ENCODE measurements at places on chromosomes 6 and 20.

- DNase-seq, result no peak
Observed at GRCh38 chr20:1835186-1836035, 59.8 kb upstream of the SIRPA start.

- DNase-seq, result peak; percentile 87
Observed at GRCh38 chr6:44327096-44327495, 13.9 kb upstream of the AARS2 start.

GRCh38 chr6:54074578-54075195 lies 36.6 kb upstream of the MLIP start:
- no peak for DNase-seq

- DNase-seq, result no peak
Observed at GRCh38 chr6:105066836-105067235, 109.9 kb downstream of the LIN28B start.

DNA sequence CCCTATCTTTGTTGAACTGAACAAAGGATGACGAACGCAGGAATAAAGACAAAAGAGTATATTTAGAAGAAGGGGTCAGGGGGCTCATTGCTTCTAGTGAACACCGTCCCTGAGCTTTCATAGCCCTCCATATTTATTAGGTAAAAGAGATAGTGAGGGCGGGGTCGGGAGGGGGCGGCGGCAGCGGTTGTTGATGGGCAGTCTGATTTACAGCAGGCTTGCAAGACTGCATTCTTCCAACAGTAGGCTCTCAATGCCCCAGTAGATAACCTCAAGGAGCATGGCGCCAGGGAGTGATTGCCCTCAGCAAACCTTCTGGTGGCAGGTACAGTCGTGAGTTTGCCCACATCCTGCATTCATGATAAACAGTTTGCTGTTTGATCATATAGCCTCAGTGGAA lies 563.3 kb upstream of the SYNCRIP start:
- DNase-seq, result no peak

DNA sequence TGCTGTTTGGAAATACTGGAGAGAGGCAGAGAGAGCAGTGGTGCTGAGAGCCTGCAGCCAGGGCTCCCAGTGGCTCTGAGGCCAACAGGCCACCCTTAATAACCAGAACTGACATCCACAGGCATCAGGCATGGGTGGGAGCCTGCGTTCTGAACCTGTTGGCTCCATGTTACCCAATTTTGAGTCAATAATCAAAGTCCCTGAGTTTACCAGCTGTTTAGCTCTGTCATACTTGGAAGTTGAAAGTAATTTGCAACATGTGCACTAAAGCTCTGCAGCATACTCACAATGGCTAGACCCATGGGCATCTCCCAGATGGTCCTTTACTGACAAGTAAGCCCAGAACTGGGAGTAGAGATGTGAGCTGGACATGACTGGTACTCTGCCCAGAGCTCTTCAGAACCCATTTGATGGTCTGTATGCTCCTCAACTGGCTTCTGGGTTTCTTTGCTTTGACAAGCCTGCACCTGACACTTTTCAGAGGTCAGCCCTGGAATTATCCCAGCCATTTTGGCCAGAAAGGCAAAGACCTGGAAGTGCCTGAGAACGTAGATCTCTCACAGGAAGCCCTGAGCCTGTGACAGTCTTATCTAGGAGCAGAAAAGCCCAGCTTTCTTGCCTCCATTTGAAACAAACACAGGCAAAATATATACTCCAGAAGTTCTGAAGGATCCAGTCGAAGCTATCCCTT lies 122.4 kb upstream of the CITED2 start:
- no peak for DNase-seq

- no peak for DNase-seq
Observed at GRCh38 chr6:127893541-127893940, 7.3 kb downstream of the THEMIS start.

GRCh38 chr6:134082191-134082590 lies 29.8 kb upstream of the SLC2A12 start:
- no peak for DNase-seq

DNA sequence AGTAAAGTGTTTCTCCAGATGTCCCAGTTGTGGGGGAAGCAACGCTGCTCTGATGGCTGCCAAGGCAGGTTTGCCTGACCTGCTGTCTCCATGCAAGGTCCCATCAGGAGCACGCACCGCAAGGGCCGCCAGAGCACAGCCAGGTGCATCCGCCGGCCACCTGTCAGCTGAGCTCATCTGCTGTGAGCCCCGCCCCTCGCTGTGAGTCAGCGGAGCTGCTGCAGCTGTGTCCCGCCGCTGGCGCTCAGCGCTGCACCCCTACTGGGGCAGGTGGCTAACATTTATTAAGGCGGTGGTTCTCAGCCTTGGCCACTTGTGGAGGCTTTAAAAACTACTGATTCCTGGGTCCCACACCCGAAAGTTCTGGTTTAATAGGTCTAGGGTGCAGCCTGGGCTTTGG lies 225.7 kb downstream of the UST start:
- no peak for DNase-seq

DNA sequence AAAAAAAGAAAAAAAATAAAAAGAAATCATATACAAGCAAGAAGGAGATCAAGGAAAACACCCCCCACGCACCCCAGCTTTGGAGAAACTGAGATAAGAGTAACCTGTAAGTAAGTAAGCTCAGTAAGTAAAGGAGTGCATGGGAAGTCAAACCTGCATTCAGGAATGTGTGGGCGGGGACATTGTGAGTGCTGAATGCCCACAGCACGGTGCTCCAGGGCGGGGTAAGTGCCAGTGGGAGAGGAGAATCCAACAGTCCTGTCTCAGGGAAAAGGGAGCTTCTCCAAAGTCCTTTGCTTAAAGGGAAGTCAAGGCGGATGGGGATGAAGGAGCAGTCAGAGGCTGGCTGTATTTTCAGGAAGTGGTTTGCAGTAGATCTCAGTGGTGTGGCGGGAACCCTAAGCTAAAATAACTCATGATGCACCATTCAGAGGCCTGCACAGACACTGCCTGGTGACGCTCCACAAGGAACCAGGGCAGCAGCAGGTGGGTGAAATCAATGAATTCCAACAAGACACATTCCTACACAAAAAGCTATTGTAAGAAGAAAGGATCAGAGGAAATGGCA lies 368.0 kb downstream of the QKI start:
- DNase-seq, result no peak

DNA sequence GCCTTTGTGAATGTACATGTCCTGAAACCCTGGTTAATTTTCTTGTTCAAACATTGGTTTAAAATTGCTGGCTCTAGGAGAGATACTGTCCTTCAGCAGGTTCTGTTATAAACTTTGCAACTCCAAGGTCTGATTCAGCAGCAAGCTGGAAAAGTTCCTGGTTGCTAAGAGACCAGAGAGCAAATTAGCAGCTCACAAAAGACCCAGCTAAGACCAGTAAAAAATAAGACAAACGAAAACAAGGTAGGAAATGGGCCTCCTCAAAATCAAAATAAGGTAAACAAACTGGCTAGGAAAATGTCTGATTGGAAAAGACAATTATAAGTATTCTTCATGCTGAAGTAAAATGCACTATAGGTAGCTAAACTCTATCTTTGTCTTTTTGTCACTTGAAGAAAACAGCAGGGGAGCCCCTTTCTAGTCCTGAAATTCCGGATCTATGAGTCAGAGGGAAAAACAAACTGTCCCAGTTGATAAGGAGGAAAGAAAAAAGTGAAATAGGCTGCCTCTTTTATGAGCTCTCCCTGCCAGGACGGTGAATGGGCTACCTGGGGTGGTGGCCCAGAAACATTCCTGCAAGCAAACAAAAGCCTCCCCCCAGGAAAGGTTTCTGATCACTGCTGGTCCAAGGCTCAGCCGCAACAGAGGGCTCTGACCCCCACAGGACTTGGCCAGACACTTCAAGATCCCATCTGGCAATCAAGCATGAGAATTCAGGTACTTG lies 41.6 kb downstream of the UNC5CL start:
- DNase-seq, result no peak

- no peak for DNase-seq
Observed at GRCh38 chr20:43752561-43753301, 25.9 kb upstream of the GTSF1L start.

- DNase-seq, result peak; percentile 86
Observed at GRCh38 chr20:49541733-49542513, 26.0 kb downstream of the PTGIS start.

GRCh38 chr20:62678553-62678952 lies 30.1 kb upstream of the NTSR1 start:
- DNase-seq, result no peak

GRCh38 chr6:129895692-129896091 lies 34.6 kb upstream of the TMEM244 start:
- DNase-seq, result no peak

DNA sequence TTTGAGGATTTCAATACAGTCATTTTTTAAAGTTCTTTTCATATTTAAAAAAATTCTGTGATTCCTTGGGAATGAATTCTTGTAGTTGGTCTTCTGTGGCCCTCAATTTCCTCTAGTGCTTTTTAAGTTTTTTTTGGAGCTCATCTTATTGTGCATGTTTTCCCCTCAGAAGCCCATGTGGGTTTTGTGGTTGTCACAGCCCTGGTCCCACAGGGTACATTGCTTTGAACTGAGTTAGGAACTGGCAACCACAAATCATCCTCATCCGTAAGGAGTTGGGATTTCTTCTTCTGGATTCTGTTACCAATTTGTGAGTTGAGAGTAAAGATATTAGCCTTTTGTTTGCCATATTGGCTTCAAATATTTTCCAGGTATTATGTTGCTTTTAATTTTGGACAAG lies 89.9 kb downstream of the AKAP7 start:
- no peak for DNase-seq

- no peak for DNase-seq
Observed at GRCh38 chr6:44122801-44123200, 4.5 kb downstream of the MRPL14 start.

GRCh38 chr20:49862607-49863200 lies 50.1 kb downstream of the SLC9A8 start:
- DNase-seq, result no peak

DNA sequence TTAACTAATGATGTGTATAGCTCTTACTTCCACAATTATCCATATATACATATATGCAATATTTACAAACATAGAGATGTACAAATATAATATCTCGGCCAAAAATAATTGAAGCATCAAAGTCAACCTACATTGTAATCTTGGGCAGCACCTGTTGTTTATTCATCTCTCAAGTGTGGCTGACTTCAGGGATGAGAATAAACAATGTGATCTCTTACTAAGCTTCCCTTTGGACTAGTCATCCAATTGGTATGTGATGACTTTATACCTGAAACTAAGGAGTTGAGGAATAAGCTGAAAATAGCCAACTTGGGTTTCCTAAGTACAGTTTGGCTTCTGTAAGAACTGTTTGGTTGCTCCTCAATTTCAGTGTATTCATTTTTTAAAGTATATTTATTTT lies 256.6 kb downstream of the KHDC1L start:
- DNase-seq, result no peak

DNA sequence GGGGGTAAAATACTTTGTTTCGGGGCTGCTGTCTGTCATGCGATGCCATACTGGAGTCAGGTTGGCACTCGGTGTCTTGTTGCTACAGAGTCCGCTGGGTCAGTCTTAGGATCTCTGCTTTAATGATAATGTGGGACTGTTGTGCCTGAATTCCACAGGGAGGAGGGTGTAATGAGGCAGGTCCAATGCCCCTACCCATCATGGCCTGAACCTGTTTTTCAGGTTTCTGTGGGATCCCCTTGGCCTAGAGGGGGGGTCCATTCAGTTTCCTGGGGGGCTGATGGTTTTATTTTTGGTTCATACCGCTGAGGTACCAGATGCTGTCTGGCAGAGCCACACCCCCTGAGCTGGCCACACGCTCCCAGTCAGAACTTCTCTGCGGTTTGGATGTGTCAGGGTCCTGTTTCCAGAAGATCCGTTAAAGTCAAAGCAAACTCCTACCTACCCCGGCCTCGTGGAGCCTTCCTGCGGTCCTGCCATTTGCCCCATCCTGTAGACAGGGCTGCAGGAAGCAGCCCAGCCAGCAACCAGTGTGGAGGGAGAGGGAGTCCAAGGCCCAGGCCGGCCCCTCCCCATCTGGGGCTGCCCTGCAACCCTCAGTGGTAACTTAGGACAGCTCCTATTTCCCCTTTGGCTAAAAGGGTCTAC lies 69.7 kb downstream of the TCP11 start:
- DNase-seq, result no peak

DNA sequence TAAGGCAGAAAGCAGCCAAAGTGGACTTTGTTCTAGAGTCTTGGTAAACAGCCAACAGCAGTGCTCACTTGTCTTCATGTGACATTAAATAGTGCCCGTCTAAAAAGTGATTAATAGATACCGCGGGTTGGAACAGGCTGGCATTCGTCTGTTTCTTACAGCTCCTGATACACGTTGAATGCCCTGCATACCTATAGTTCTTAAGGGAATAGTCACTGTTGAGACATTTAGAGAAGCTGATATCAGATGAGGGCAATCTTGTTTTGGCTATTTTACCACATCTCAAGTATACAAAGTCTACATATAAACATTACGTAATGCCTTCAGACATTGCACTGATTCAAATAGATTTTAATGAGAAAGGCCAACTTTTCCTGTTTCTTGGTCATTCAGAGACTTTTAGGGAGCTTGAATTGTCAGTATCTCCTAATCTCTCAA lies 374.9 kb upstream of the FLRT3 start:
- DNase-seq, result peak; percentile 76

DNA sequence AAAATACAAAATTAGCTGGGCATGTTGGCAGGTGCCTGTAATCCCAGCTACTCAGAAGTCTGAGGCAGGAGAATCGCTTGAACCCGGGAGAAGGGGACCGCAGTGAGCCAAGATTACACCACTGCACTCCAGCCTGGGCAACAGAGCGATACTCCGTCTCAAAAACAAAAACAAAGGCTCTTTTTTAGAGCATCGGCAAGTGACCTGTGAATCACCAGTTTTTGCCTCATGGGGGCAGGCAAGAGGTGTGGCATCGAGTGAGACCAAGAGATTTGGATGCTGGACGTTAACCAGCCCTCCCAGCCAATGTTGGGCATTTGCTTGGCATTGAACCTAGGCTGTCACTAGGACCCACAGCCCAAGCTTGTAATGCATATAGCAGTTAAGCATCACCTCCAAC lies 14.6 kb upstream of the CDK5RAP1 start:
- DNase-seq, result peak; percentile 83

- DNase-seq, result peak; percentile 32
Observed at GRCh38 chr20:59933296-59933848, at the start of gene SYCP2. Gene SYCP2 (minus strand): TSS chr20:59933637. CDS start chr20:59922413, 11,224 bp downstream.

DNA sequence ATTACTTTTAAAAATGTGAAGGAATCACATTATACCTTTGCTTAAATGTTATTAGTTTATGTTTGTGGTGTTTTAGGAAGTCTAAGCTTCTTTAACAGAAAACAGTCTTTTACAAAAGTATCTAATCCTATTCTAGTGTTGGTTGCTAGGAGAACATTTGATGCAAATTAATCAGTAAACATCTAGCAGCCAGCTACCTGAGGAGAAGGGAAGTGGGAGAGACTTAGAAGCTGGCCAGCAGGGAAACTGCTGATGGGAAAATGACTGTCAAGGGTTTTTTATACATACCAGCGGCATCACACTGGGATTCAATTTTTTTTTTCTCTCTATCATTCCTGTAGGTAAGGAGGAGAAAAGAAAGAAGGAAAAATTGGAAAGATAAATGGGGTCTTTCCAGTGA lies 686.0 kb upstream of the MMS22L start:
- no peak for DNase-seq

All from COLO829 (cell line).